ENCODE measurements at places on chromosomes 13 and 19.
A peak's percentile ranks its signal among the peaks of the same experiment; 100 is the strongest.

DNA sequence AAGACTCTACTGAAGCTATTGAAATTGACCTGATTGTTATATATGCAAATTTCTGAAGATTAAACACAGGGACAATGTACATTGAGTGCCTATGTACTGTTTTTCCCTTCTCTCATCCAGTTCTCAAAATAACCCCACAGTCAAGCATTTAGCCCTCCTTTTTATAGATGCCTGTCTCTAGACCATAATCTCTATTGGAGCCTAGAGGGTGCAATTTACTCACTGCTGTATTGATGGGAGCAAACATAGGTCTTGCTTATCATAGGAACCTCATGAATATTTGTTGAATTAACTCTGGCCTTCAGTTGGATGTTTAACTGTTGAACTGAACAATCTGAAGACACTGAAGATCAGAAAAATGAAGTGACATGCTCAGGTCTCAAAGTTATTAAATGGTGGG lies 183.0 kb downstream of the RFC3 start:
- no peak for DNase-seq

GRCh38 chr13:81929988-81930387 lies 1589.1 kb upstream of the SPRY2 start:
- DNase-seq, result peak; percentile 3

DNA sequence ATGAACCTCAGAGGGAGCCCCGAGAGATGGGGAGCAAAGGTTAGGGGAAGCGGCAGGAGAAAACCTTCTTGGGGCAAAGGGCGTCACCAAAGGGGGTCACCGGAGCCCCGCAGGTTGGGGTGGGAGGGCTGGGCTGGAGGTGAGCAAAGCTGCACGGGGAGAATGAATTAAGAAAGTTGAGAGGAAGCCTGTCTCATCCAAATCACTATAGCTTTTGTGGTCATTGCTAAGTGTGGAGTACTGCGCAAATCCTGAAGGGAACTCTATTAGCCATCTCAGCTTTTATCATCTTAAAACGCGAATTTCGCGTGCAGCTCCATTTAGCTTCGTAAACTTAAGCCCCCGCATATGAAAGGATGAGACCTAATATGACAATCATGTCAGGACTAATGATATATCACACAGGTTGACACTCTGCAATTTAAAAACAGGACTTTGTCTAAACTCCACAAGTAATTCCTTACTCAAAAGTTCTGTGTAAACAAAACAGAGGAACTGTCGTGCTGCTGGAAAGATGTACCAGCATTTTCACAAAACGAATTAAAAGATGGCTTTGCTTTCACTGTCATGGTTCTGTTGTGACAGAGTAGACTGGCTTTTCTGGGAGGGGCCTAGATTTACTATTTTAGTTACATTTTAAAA lies 631 bp downstream of the LACC1 start:
- no peak for DNase-seq

GRCh38 chr19:7921967-7922835 lies 2.1 kb downstream of the SNAPC2 start:
- no peak for DNase-seq

DNA sequence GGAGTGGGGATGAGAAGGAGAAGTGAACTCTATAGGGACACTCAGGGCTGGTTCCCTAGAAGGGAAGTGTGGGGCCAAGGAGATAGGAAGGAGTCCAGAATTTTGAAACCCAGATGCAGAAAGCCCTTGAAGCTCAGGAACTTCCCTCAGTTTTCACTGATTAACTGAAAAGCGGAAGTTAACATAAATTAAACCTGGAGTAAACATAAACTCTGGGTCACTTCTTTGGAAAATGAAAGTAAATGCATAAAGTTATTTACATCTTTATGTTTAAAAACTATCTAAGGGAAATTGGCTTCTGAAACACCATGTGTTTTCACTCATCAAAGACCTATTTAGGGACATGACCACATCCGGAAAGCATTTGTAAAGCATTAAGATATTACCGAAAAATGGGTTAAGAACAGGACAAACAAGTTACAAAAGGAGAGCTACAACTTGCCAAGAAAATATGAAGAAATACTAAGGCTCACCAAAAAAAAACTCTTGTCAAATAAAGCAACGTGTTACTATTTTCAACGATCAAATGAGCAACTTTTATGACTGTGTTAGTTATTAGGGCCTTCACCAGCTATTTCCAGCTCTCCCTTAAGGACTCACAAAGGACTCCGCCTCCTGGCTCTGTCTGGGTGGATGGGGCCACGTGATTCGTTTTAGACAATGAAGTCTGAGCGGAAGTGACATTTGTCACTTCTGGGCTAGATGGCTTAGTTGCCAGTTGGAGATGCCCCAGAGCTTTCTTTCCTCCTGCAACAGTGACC lies 439.1 kb upstream of the ZNF507 start:
- DNase-seq, result no peak

- DNase-seq, result no peak
Observed at GRCh38 chr13:111844222-111844671, 222.7 kb upstream of the SOX1 start.

DNA sequence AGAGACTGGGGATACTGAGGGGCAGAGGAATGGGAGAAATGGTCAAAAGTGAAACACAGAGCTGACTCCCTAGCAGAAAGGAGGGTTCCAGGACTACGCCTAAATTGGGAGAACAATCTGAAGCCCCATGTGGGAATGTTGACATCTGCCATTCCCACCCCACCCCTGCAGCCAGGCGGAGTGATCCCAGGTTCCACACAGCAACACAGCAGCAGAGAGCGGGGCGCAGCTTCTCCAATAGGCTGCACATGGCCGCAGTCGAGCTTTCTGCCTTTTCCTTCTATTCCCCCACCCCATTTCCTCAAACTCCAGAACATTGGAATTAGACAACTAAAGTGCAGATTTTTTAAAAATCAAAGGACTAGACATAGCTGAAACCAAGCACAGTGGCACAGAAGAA lies 104.7 kb downstream of the UBL3 start:
- DNase-seq, result no peak

- DNase-seq, result no peak
Observed at GRCh38 chr19:14404312-14404711, 14.8 kb downstream of the DDX39A start.

Measured in T47D (cell line).